Smooth muscle cell of trachea (primary cell): ENCODE measurements at places on chromosomes 5 and 9. TPM values are rescaled to one million over a fixed set of nuclear protein-coding genes. Genes with fewer than 3 reads are reported as not detected.

The HTR4 gene
- total RNA-seq, result not detected in 2 replicates

The KIF24 gene
- total RNA-seq, result 0.50 and 3.2 TPM in 2 replicates

The CSF2 gene
- 0.17 TPM in 1 of 2 replicates, not detected in the other for total RNA-seq

The TOR2A gene
- total RNA-seq, result 4.1 and 4.5 TPM in 2 replicates

The GKAP1 gene
- 0.66 and 1.0 TPM in 2 replicates for total RNA-seq

The PAIP1 gene
- total RNA-seq, result 80.3 and 95.6 TPM in 2 replicates

The SLC1A3 gene
- 8.3 and 11.6 TPM in 2 replicates for total RNA-seq

The RMRP gene
- 6,137 and 10,606 TPM in 2 replicates for total RNA-seq

The GLRX gene
- total RNA-seq, result 53.4 and 120 TPM in 2 replicates

The C5orf52 gene
- total RNA-seq, result not detected in 2 replicates

The SGCD gene
- total RNA-seq, result 12.2 and 22.0 TPM in 2 replicates

The INSL6 gene
- total RNA-seq, result not detected in 2 replicates

The EDIL3 gene
- 23.9 and 40.4 TPM in 2 replicates for total RNA-seq

The RNF180 gene
- 0.83 and 2.0 TPM in 2 replicates for total RNA-seq

The FCHSD1 gene
- total RNA-seq, result 39.9 and 46.5 TPM in 2 replicates

The DRD1 gene
- total RNA-seq, result under 0.01 TPM in 1 of 2 replicates, not detected in the other

The C8G gene
- not detected in 2 replicates for total RNA-seq

The BARHL1 gene
- not detected in 2 replicates for total RNA-seq

The KIAA1958 gene
- total RNA-seq, result 1.3 and 1.5 TPM in 2 replicates

The PLPPR1 gene
- total RNA-seq, result not detected in 2 replicates

The NR5A1 gene
- total RNA-seq, result not detected in 2 replicates

The GABRA6 gene
- total RNA-seq, result not detected in 2 replicates

The AFAP1L1 gene
- 5.1 TPM in 2 replicates for total RNA-seq

The SYK gene
- total RNA-seq, result not detected in 2 replicates

The TGFBI gene
- 581 and 1,490 TPM in 2 replicates for total RNA-seq

The CEL gene
- total RNA-seq, result under 0.01 and 0.66 TPM in 2 replicates

The FOXD4L4 gene
- 0.17 and 0.29 TPM in 2 replicates for total RNA-seq

The ERAP2 gene
- total RNA-seq, result 6.8 and 75.6 TPM in 2 replicates

The FBXO4 gene
- 8.1 and 17.5 TPM in 2 replicates for total RNA-seq

The NUTM2G gene
- not detected in 2 replicates for total RNA-seq

The TIGD6 gene
- 8.7 and 12.9 TPM in 2 replicates for total RNA-seq

The CSF1R gene
- total RNA-seq, result under 0.01 and 0.17 TPM in 2 replicates

The DNAH5 gene
- 2.2 and 2.6 TPM in 2 replicates for total RNA-seq

The NTRK2 gene
- 0.15 and 0.17 TPM in 2 replicates for total RNA-seq

The CTSL gene
- 1,109 and 1,131 TPM in 2 replicates for total RNA-seq

The DMRTA1 gene
- 1.2 and 1.3 TPM in 2 replicates for total RNA-seq

The IL5 gene
- not detected in 2 replicates for total RNA-seq
